ENCODE measurements at places on chromosomes 11 and 22.

DNA sequence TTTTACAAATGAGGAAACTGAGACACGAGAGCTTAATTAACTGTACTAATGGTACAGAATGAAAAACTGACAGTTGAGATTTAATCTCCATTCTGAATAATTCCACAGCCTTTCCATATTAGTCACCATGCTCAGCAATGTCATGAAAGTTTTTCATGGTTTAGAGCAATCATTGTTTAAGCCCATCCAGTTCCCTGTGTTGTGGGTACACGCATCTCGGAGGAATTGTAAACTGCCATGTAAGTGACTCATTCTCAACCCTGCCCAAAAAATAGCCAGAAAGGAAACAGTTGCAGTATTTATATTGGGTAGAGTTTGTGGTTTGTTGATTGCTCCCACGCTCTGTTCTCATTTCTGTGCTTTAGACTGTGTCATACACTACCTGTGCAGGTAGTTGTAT is 1790.8 kb downstream of the LRRC4C start:
- DNase-seq: no peak

GRCh38 chr11:63940786-63941185 is 2.0 kb downstream of the NAA40 start:
- no peak for DNase-seq

DNA sequence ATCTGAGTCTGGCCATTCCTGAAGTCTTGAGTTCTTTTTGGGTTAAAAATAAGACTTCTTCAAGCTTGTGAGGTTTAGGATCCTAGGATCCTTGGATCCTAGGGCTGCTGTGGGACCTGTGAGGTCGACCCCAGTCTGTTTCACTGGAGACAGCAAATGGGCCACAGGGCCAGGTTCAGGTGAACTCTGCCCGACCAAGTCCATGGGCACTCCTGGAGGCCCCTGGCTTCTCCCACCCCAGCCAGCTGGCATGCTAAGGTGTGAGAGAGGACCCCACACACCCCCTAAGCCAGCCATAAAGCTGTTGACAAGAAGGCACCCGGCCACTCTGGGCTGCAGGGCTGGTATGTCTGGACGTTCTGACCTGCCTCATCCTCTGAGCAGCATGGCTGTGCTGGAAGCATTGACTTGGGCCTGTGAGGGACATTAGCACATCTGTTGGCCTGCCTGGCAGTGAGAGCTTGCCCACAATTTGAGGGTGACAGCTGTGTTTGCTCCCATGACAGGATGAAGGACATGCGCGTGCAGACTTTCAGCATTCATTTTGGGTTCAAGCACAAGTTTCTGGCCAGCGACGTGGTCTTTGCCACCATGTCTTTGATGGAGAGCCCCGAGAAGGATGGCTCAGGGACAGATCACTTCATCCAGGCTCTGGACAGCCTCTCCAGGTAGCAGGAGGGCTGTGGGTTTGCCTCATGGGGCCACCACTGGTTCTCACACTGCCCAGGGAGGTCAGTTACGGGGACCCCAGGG is 16.0 kb downstream of the CLDN5 start:
- DNase-seq: no peak

DNA sequence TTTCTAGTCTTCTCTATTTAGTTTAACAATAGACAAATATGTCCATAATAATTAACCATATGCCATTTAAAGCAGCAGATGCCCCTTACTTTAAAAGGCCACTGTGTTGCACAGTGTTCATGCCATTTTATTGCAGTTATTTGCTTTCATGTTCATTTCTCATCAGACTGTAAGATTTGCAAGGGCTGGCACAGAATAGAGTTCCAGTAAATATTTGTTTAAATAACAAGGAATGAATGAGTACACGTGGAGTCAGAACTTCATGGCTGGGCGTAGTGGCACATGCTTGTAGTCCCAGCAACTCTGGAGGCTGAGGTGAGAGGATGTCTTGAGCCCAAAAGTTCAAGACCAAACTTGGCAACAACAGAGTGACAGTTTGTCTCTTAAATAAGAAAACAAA is 1228.6 kb downstream of the LRRC4C start:
- no peak for DNase-seq

DNA sequence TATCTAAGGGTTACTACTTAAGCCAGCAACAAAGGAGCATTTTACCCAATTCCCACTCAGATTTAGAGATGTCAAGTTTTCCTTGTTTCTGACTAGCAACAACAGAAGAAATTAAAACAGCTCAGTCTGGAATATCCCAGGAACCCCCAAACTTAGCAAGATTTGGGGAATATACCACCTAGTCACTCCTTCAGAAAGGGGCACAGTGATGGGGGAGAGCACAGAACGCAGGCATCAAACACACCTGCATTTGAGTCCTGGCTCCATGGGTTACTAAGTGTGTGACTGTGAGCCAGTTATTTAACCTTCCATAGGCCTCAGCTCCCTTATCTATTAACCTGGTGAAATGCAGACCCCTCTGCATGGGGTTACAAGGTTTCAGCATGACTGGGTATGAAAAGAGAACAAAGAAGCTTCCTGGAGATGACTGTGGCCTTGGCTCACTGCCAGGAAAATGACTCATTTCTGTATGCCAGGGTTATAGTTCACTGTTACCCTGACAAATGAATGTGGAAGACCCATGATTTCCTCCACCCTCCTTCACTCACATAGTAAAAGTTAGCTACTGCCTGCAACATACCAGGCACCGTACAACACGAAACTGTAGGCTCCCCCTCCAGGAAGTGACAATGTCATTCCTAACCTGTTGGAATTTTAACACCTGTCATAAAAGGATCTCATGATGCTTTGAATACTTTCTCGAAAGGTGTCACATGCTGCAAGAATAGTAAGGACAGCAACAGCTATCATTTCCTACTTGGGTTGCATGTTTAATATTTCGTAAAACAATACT is 79.6 kb downstream of the ME3 start:
- peak; percentile 87 for DNase-seq

DNA sequence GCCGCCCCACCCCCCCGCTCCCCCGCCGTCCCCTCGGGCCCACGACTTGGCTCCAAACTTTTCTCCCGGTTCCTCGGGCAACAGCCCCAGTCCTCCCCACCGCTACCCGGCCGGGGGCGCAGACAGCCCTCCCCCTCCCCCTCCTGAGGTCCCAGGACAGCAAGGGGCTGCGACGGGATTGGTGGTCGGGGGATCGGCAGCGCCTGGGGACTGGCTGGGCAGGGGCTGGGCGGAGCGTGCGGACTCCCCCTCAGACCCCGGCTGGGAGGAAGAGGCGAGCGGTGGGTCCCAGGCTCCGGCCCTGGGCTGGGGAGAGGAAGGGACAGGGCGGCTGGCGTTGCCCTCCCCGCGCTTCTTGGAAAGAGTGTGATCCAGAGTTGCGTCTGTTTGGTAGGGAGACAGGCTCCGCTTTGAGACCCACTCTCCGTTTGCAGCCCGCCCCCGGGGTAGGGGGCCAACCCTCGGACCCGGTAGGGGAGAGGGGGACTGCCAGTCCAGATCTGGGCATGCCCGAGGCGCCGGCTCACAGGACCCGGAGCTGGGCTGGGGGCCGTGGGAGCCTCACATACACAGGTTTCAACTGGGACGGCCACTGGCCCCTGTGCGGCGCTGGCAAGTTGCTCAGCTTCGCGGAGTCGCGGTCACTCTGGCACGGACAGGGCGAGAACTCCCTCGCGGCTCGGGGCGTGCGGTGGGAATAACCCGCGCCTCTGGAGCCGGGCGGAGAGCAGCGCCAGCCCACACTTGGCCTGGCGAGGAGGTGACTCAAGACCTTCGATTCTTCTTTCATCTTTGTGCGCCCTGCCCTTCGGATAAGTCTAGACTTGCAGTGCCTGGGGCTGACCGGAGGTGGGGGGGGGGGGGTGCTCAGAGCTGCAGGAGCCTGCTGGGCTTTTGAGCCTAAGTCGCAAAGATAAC is 999 bp downstream of the TSKU start:
- peak; percentile 81 for DNase-seq

- peak; percentile 69 for DNase-seq
Measured at GRCh38 chr11:7442588-7443215, 42.6 kb upstream of the OLFML1 start.

DNA sequence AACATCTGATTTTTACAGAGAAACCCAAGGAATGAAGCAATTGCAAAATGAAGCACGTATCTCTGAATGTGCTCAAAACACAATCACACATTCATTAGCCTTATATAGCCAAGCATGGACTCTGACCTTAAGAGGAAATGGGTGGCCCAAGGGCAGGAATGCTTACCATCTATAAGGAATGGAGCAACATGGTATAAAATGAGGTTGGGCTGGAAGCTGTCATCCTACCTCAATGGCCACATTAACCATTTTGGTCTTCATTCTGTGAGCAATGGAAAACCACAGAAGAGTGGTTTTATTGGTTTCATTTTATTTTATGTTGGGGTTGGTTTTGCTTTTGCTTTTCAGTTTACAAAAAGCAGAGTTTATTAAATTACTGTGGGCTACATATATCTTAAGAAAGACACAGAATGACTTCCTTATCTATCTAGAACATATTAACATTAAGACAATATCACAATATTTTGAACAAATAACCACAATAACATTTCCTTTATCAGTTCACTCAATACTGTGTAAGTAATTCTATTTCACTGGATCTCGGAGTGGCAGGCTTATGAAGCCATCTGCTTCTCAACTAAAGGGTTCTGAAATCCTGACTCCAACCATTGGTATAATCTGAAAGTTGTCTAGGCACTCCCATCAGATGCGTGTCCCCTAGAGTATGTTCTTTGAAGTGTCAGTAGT is 10.8 kb upstream of the MS4A13 start:
- no peak for DNase-seq

DNA sequence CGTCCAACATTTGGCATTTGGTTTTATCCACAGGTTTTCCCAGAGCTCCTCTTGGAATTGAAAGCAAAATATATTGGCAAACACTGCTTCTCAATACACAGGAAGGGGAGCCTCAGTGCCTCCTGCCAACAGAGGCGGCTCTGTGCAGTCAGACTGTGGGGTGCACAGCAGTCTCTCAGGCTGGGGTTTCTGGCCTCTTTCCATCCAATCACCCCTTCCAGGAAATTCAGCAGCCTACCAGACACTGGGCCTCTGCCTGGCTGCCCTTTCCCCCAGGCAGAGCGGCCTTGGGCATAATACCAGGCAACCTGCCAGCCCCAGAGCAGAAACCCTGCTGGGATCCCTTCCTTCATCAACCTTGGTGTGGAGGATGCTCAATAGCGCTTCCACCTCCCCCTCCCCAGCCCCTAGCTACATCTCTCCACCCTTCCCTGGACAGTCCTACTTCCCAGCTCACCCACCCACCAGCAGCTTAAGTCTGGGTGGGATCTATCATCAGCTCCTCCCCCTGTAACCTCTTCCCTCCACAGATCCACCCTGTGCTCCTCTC is 17.8 kb upstream of the RAPSN start:
- peak; percentile 73 for DNase-seq

DNA sequence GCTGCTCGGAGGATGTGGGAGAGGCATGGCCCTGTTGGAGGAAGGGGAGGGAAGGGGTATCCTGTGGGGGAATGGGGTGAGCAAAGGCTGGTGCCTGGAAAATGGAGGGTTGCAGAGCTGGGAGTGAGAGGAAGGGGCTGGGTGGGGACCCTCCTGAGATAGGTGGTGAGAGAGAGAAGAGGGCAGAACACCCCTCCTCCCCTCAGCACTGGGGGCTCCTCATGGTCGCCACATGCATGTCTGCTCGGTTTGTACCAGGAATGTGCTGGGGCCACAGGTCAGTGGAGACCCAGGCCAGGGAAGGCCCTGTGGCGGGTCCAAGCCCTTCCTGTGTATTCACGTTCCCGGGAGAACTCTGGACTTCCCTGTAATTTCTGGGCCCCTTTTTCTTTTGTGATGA is 27.8 kb upstream of the ACR start:
- DNase-seq: no peak

- DNase-seq: no peak
Measured at GRCh38 chr11:134514354-134514951, 102.4 kb upstream of the B3GAT1 start.

DNA sequence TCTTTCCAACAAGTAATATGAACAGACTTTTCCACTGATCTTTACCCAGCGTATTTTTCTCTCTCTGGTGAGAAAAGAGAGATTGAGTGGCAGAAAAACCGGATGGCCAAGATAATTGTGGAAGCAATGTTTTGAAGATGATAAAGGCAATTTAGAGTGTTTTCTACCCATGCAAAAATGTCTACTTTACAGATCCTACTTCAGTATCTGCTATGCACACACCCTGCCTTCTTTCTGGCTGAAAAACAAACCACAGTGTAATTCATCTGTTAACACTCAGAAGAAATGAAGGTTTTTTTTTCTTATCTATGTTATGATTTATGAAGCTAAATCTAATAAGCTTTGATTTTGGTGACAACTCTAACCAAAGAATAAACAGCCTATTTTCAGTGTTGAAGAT is 56.8 kb downstream of the SLC5A12 start:
- DNase-seq: no peak

DNA sequence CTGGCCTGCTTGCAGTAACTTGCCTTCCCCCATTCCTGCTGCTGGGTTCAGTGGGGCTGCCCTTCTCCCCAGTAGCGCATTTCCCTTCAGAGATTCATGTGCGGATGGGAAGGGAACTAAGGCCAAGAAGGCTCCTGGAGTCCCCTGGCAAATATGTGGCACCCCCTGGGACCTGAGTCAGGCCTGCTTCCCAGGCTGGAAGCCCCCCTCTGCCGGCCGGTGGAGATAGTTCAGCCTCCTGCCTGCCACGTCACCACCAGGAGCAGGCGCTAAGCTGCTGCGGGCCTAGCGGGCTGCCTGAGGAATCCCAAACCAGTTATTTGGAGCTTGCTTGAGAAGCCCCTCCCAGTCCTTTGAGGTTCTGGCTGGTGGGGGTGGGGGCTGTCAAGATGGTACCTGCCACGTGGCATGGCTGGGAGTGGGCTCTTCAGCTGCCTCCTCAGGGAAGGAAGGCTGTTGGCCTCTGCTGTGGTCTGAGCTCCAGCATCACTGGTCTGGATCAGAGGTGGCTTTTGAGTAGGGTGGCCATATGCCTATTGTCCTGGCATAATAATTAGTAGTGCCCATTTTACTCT is 2.0 kb downstream of the SERPINH1 start:
- peak; percentile 93 for DNase-seq

GRCh38 chr22:19815093-19815822 is 39.4 kb downstream of the GNB1L start:
- no peak for DNase-seq

DNA sequence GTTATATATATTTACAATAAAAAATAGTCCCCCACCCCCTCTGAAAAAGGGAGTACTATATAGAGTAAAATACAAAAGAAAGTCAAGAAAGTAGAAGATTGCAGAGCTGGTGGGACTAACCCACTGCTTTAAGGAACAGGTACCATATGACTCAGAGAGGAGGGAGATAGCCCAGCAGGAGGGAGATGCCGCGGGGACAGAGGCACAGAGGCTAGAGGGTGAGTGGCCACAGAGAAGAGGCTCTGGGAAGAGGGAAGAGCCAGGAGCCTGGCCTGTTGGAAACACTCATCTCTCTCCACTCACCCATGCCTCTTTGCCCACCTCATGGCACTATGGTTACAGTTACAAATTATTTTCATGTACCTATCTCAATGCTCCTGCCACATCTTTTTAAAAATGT is 53.6 kb upstream of the LYVE1 start:
- DNase-seq: no peak

DNA sequence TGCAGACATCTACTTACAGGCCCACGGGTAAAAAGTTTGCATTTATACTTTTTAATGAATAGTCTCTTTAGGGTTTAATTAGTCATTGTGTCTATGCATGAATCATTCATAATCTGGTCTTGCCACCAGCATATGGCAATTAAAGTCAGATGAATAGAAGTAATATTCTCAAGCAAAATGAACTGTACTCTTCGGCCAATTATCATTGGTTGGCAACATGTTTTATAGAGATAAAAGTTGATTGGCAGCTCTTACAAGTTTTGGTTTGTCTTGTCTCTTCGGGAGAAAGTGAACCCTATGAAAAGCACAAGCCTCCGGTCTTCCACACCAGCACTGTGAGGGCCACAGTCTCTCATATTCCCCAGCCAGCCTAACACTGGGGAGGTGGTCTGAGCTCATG is 97.8 kb downstream of the OSBP2 start:
- DNase-seq: no peak
